ENCODE measurements at places on chromosomes 3 and 15. TPM values are rescaled to one million over a fixed set of nuclear protein-coding genes. Genes with fewer than 3 reads are reported as not detected.

Gene SLC2A2
- not detected for total RNA-seq

Gene CNTN3
- 5.5 TPM for total RNA-seq

Gene LRRIQ4
- 0.29 TPM for total RNA-seq

- DNase-seq, result no peak
Measured at GRCh38 chr3:189419038-189419437, 212.2 kb upstream of the TP63 start.

DNA sequence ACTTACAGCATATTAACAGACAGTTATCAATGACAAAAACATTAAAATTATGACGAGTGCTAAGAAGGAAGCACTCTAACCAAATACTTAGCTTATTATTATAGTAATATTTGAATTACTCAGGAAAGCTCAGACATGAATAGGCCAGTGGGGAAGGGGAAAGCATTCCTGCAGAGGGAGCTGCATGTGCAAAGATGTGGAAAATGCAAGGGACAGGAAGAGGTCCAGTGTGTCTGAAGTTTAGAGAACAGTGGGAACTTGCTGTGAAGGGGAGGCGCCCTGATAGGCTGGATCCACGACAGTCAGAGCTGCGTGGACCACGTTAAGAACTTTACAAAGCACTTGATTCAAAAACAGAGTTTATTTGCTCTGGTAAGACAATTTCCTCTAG, 1.2 kb upstream of the SPICE1 start:
- no peak for DNase-seq

DNA sequence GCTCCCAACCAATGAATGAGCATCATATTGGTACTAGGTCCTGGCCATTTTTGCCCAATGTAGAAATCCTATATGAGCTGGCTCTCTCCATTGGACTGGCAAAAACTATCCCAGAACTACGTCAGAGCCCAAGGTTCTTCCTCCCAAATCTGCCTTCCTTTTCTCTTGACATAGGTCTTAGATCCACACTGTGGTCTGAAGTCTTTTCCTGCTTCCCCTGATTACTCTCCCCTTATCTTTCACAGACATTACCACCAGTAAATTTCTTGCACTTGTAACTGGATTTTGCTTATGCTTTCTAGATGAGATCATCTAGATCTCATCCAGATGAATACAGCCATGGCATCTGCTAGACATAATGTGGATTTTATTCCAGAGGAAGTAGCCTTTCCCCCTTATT, 141.2 kb upstream of the GADL1 start:
- DNase-seq, result no peak

GRCh38 chr3:39108200-39108710, 775 bp downstream of the TTC21A start:
- DNase-seq, result no peak

- DNase-seq, result no peak
Measured at GRCh38 chr3:129938140-129938930, 36.2 kb upstream of the TRH start.

- no peak for DNase-seq
Measured at GRCh38 chr3:178562143-178562946, 26.1 kb downstream of the KCNMB2 start.

DNA sequence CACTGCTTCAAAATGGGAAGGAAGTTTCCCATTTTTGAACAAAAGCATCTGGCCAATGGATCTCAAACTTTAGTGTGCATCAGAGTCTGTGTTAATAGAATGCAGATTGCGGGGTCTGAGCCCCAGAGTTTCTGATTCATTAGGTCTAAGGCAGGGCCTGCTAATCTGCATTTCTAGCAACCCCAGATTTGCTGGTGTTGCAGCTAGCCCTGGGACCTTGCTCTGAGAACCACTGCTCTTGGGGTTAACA, 30.7 kb upstream of the USP3 start:
- no peak for DNase-seq

DNA sequence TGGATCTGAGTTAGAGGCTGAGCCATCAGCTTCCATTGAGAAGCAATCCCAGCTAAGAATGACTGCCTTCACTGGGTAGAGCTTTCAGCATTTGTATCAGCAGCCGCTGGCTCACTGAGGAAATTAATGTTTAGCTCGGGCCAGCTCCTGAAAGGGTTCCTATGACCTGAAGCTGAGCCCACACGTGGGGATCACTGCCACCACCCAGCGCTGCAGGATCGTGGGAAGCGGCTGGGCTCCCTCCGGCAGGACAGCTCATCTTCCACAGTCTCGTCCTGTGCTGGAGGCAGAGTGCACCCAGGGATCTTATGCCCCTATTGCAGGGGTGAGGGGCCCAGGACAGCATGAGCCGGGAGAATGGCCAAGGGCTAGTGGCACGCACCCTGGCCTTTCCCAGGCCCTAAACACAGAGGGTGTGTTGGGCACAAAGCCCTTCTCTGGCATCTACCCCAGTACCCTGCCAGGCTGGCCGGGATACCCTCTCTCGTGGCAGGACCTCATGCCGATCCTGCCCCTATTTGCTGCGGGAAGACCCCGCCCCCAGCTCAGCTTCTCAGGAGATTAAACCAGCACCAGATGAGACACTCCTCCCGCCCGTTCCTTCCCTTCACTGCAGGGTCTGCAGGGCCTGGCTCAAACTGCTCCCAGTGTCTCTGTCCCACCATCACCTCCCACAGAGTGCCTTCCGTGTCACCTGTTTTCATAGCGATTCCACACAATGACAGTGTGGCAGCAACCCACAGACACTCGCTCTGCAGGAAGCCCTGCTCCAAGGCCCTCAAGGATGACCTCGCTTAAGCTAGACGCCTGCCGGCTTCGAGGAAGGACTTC, 28.5 kb downstream of the KLHL25 start:
- no peak for DNase-seq

DNA sequence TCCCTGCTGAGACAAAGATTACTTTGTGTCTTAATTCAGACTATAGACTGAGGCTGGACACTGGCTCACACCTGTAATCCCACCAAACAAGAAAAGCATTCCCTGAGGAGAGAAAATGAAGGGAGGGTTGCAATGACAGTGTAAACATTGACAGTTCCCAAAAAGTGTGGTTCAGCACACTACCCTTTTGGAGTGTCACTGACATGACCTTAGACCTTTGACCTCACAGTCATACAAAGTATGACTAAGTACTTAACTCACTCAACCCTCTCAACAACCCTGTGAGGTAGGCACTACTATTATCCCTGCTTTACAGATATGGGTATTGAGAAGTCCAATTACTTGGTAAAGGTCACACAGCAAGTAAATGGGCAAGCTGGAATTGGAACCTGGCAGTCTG, 341.7 kb downstream of the LRRC3B start:
- no peak for DNase-seq

DNA sequence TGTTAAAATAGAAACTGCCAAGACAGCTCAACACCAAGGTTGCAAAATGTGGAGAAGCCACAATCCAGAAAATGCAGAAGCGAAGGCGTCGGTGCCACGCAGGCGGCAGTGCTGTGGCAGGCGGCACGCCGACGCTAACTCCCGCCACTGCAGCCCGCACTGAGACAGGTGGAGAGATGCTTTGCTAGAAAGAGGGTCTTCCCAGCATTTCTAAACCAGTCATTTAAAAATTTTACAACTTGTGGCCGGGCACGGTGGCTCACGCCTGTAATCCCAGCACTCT, 23.2 kb downstream of the CYFIP1 start:
- DNase-seq, result no peak

DNA sequence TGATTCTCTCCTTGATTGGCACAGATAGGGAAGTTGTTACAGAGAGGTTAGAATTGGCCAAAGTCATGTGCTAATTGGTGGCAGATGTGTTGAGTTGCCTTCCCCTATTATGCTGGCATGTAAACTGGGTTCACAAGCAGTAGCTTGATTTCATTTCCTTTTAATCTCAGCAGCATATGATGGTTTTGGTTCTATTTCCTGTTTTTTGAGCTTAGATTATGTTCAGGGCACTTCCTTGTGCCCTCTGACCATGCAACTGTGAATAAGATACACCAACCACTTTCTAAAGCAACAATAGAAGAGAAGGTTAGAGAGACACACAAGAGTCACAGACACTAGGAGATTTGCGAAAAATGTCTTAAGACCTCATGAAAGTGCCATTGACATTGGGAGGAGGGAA, 16.5 kb downstream of the HPS3 start:
- no peak for DNase-seq

DNA sequence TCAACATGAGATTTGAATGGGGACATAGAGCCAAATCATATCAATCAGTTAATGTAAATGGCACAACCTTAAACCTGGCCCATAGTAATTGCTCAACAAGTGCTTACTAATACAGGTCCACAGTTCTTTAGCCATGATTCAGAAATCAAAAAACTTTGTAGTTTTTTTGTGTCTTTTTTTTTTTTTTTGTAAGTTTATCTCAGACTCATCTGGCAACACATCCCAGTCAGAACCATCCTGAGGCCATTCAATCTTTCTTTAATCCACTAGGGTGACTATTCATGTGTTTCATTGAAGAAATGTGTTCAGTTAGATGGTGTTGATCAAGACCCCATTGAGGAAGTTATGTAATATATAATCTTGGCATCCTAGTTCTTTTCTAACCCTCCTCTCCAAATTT, 65.4 kb downstream of the ABI3BP start:
- no peak for DNase-seq

- DNase-seq, result no peak
Measured at GRCh38 chr15:47720555-47720954, 3.2 kb downstream of the SEMA6D start.

DNA sequence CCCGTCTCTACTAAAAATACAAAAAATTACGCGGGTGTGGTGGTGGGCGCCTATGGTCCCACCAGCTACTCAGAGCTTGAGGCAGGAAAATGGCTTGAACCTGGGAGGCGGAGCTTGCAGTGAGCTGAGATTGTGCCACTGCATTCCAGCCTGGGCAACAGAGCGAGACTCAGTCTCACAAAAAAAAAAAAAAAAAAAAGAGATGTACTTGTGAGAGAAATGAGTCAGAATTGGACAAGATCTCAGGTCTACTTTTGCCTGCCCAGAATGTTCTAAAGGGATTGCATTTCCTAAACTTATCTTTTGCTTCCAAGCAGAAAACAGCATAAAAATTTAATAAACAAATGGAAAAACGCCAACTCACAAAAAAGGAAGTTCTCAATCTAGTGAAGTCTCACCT, 167.5 kb downstream of the NR2F2 start:
- no peak for DNase-seq

DNA sequence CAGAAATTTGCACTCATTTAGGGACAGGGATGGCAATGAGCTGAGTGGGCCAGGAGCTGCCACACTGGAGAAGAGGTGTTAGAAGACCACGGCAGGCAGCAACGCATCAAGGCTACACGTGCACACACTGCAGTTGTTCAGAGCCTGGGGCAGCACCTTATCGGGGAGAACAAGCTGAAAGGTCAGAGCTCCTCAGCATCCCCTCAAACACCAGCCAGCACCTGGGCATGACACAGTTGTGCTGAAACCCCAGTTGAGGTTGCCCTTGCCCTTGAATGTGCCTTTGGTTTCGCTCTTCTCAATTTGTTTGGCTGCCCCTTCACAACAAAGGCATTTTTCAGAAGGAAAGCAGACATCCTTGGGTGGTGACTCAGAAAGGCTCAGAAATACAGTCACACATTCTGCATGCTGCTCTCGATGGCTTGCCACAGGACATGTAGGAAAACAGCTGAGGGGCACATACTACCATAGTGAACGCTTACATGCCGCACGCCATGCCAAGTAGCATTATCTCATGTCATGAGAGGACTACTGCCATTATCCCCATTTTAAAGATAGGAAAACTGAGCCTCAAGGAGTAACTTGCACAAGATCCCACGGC, 57.6 kb downstream of the ST8SIA2 start:
- DNase-seq, result no peak

DNA sequence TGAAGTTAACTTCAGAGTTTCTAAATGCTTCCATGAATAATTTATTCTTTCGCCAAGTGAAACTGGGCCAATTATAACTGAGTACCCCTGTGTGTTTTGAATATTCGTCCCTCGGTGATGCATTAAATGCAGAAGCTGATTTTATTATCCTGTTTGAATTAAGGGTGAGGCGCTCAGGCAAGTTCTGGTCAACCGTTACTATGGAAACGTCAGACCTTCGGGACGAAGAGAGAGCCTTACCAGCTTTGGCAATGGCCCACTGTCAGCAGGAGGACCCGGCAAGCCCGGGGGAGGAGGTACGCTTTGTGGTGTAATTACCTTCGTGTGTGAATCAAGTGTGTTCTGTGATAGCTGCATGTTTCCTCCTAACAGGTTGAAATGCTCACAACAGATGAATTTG, 239.8 kb downstream of the ITPR1 start:
- DNase-seq, result no peak

DNA sequence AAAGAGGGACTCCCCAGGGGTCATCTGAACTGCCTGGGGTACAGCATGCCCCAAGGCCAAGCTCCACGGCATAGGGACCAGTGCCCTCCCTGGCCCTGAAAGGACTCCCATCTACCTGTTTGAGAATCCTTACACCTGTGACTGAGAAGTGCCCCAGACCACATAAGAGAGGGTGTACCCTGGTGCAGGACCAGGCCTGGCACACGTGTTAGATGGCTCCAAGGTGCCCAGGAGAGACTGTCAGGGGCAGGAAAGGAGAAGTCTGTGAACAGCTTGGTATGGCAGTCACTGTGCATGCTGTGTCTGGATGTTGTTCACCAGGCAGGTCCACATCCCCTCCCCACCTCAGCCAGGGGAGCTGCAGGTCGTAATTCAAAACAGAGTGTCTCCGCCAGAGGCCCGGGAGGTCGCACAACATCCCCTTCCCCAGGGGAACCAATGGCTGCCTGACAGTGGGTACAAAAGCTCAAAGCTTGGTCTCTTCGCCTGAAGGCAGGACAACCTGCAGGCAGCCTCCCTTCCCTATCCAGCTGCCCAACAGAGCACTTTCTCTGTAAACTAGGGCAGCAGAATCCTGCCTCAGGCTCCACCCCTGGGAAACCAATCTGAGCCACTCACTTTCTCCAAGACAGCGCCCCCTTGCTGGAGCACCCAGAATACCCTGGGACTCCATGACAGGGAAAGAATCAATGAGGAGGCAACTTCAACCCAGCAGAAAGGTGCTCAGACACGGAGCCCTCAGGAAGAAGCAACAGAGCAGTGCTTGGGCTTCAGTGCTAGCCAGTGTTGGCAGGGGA, 3.9 kb downstream of the NUP210 start:
- no peak for DNase-seq

DNA sequence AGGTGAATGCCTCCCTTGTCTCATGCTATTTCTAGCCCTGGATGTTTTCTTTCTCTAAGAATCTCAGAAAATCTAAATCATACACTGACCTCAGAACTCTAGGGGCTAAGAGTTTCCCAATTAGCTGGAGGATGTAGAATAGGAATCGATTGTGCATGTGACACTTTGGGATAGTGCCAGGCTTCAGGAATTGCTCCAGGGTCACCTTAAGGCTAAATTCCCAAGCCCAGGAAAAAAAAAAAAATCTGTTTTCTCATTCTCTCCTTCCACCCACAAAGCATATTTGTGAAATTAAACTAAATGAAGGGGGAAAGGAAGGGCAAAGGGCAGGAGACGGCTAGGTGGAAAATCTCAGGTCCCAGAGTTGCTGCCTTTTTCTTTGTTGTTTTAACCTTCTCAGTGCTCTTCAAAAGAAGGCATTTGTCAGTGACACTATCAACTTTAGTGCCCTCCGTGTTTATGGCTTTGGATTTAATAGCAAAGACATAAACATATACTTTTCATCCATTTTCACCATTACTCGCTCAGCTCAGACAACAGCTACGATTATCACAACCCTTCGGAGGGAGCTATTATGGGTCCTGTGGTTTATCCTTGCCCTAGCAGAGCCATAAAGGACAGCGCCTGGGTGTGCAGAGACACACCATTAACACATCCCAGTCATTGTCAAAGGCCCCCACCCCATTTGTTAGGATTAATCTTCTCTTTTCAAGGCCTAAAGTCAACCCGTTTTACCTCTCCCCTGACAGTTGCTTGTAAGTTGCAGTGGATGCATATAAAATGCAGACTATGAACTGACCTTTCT, 271.7 kb downstream of the PDZRN3 start:
- DNase-seq, result no peak

- DNase-seq, result no peak
Measured at GRCh38 chr3:184784731-184785500, 27.1 kb upstream of the VPS8 start.
